Small intestine (tissue), 16 donors: ENCODE measurements at places on chromosomes 16 and 17. TPM values are rescaled to one million over a fixed set of nuclear protein-coding genes. Genes with fewer than 3 reads are reported as not detected.

The ADGRG1 gene
- 4.2 TPM for polyA plus RNA-seq

The KRT39 gene
- polyA plus RNA-seq, result 0.03 TPM

The KRT36 gene
- polyA plus RNA-seq, result not detected

The SERPINF2 gene
- 4.5 TPM for polyA plus RNA-seq

The P4HB gene
- 1,002 TPM for polyA plus RNA-seq

The SOX15 gene
- polyA plus RNA-seq, result 1.2 TPM

The KRTAP17-1 gene
- not detected for polyA plus RNA-seq

The NDRG4 gene
- polyA plus RNA-seq, result 8.4 TPM

The NCBP3 gene
- polyA plus RNA-seq, result 15.9 TPM

The GLIS2 gene
- polyA plus RNA-seq, result 1.1 TPM

The ARL4D gene
- 10.1 TPM for polyA plus RNA-seq

The CD300H gene
- not detected for polyA plus RNA-seq

- DNase-seq, result no peak
These were observed 33.2 kb downstream of the VPS35L start for GRCh38 chr16:19588661-19589060.

GRCh38 chr16:62872339-62872738 is 836.1 kb upstream of the CDH8 start:
- no peak for DNase-seq

DNA sequence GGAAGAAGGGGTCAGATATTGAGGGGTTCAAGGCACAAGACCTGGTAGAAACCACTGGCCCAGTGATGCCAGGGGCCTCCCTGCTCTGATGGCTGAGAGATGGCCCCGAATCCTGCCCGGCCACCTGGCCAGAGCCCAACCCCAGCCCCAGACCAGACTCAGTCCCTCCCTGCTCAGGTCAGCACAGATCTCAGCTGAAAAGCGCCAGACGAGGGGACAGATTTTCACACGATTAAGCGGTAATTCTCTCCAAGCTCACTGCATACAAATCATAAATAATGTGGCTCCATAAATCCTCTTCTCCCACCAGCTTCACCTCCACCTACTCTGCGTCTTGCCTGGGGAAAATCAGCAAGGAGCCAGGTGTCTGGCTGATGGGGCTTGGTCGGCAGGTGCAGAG is 57.1 kb downstream of the ENGASE start:
- DNase-seq, result no peak

DNA sequence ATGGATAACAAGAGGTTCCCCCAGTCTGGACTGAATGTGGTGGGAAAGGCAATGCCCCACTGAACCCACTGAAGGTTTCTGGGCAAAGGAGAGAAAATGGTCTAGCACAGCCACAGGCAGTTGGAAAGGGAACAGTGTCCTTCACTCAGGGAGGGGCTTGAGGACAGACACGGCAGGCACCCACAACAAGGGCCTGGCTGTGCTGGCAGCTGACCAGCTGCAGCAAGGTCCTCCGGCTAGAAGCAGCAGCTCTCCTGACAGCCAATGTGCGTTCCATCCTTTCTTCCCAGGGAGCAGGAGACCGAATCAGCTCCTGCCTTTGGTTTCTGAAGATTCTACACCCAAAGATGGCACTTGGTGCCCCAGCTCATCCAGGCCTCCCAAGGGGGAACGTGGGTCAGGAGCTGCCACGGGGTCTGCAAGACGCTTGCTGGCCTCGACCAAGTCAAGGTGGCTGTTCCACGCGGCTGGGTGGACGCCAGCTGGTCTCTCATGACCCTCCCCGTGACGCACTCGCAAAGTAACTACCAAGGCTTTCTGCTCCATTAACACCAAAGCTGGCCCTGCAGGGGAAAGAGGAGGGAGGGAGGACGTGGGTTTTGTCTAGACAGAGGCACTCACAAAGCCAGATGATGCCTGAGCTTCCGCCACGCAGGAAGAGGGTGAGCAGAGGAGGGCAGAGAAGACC is 11.1 kb downstream of the ABR start:
- no peak for DNase-seq

- DNase-seq, result no peak
These were observed 1.4 kb upstream of the HOXB1 start for GRCh38 chr17:48532261-48532660.

DNA sequence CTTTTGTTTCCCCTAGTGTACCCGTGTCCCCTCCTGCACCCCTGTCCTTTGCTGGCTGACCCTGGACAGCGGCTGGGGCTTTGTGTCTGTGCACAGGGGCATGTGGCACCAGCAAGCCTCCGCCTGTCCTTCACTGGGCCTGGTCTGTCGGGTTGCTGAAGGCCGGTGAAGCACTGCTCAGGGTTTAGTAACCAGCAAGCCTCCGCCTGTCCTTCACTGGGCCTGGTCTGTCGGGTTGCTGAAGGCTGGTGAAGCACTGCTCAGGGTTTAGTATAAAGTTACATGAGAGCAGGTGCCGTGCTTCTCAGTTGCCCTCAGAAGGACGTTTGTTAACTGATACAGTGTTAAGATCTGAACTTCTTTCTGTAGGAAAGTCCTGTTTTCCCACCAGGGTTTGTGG is 33.8 kb downstream of the DEF8 start:
- no peak for DNase-seq

GRCh38 chr16:2040787-2041522 is 6.7 kb downstream of the NTHL1 start:
- no peak for DNase-seq

DNA sequence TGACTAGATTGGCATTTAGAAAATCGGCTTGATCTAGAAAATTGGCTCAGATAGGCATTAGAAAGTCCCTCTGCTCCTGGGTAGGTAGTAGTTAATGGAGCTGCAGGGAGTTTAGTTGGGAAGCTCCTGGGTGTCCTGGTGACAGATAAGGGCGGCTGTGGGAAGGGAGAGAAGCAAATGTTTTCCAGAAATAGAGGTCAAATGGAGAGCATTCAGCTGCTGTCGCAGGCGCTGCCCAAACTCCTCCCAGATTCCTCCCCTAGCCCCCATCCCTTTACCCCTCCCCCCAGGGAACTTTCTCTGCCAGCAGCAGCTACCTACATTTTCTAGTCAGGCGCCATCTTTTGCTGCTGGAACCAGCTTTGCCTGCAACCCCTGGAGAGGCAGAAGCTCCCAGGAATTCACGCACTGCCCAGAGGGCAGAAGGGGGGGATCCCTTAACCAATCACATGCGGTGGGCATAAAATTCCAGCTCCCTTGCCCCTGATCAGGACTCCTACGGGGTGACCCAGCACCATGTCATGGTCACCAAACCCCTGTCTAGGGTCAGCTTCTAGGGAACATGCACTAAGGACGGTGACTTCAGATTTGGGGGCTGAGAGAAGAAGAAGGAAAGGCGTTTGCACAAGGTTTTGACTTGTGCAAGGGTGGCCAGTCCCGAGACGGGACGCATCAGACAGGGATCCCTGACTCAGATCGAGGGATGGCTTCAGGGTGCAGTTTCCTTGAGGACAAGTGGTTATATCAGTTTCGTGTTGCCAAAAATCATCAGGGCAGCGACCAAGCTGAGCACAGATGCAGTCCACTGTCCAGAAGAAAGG is 43.8 kb downstream of the SOCS1 start:
- DNase-seq, result no peak

DNA sequence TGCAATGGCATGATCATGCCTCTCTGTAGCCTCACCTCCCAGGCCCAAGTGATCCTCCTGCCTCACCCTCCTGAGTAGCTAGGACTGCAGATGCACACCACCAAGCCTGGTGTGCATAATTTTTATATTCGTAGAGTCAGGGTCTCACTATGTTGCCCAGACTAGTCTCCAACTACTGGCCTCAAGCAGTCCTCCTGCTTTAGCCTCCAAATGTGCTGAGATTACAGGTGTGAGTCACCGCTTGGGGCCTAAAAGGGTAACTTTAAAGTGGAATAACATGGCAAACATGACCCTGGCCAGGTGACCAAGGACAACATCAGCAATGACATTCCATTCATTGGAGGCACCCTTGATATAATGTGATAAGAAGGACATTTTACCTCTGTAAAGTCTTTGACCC is 26.1 kb downstream of the HSBP1 start:
- no peak for DNase-seq

GRCh38 chr17:17849147-17849820 is 12.5 kb upstream of the SREBF1 start:
- no peak for DNase-seq

GRCh38 chr17:32590974-32591373 is 104.2 kb downstream of the CDK5R1 start:
- DNase-seq, result no peak

- no peak for DNase-seq
These were observed 133.2 kb upstream of the PLCG2 start for GRCh38 chr16:81645925-81646324.

- no peak for DNase-seq
These were observed 13.7 kb downstream of the UNC45B start for GRCh38 chr17:35161281-35161761.

GRCh38 chr16:88511906-88512305 is 58.3 kb upstream of the ZC3H18 start:
- no peak for DNase-seq

- peak; percentile 52 for DNase-seq
These were observed 21.4 kb downstream of the ACTG1 start for GRCh38 chr17:81491181-81491581.

DNA sequence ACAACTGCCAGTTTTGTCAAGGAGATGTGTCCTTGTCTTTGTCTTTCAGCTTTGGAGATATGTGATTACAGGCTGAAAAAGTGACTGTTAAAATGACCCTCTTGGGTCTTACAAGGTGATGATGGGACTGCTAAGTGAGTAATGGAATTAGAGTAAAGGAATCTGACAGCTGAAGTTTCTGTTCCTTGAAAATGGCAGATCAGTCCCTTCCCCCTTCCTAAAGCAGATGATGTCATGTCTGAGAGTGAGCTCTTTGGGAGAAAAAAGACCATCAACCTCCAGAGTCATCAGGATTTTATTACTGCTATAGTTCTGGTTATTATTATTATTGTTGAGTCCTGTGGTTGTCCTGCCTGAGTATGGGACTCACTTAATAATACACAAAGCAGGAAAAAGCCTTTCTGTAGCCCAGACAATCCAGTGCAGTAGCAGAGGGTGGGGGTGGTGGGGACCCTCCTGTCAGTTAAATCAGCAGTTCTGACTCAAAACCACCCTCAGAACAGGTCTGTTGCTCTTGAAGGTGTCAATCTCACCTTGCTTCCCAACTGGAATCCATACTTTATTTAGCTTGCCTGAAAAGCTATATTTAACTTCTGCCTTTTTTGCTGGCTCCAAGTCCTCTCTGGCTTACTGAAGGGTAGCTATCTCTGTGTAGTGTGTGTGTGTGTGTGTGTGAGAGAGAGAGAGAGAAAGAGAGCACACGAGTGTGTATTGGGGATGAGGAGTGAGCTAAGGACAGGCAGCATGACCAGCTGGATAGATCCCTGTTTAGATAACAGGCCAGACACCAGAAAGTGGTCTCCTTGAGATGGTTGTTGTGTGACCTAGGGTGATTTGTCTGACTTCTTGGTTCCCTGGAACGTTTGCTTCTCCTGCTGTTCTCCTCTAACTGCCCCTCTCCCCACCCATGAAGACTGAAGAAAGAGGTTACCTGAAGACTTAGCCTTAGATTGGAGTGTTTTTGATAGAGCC is 4.9 kb downstream of the HROB start:
- DNase-seq, result no peak

DNA sequence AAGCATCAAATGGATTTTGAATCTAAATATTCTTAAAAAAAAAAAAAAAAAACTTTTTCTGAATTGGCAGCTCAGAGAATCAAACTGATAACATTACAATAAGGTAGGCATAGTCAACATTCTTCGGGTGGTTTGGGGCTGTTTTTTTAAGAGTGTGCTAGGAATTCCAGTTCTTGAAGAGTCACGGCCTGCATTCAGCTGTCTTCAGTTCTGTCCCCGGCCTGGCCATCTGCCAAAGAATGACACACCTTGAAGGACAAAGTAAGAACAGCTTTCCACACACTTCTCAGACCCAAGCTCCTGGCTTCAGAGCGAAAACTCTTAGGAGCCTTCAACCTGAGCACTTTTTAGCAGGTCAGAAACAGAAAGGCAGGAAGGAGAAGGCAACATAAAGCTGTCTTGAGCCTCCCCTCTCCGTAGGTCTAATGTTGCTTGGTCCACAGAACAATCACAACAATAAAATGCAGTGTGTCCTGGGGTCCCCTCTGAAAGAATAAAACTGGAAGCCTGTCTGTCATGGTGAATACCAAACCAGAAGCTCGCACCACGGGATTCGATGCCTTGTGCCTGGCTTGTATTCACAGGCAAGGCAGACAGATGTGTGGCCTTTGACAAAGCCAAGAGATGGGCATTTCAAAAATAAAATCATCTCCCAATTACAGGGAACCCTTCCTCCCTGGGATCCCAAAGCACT is 524.4 kb upstream of the ZFHX3 start:
- DNase-seq, result peak; percentile 21

DNA sequence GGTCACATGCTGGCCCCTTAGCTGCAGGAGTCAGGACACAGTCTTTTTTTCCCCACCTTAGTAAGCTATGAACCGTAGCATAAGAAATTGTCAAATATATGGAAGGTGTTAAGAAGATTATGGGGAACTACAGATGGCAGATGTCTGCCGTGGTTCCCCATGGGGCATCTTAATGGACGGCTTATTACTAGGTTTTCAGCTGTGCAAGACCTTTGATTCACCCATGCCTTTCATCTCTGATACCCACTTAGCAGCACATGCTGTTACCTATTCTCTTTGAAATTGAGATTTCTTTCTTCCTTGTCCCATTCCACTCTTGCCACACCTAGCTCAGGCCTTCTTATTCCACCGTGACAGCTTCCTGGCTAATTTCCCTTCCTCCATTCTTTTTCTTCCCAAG is 70.7 kb downstream of the RPTOR start:
- no peak for DNase-seq

DNA sequence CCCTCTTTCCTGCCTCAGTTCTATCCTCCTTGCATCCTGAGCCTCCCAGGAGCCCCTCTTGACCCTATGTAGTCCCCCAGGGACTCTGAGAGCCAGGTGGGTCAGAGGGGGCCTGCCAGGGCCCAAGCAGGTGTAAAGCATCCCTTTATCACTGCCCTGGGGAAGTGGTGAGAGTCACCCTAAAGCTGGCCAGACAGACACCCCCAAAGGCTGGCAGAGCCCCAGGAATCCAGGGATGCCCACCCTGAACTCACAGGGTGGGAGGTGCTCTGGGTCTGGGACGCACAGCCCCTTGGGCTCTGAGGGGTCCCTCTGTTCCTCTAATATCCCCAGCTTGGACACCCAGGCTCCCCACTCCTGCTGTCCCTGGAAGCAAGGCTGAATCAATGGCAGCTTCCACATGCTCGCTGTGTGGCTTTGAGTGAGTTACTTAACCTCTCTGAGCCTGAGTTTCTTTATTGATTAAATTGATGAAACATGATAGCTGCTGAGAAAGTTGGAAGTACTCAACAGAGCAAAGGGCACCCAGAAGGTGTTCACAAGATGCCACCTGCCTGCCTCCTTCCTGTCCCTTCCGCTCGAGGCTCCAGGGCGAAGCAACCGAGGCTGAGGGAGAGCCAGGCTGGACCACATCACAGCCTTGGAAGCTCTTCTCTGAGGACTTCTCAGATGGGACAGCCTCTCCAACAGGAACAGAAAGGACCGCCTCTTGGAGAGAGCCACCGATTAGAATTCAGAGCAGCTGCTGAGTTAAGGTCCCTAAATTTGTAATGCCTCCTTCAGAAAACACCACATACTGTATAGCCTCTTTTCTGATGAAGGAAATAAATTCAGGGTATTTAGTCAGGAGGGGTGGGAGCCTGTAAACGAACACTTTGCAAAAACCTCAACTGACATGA is 67.1 kb upstream of the DOC2B start:
- no peak for DNase-seq
